NCI-H524 (cell line): ENCODE measurements at places on chromosomes 12 and 14.

DNA sequence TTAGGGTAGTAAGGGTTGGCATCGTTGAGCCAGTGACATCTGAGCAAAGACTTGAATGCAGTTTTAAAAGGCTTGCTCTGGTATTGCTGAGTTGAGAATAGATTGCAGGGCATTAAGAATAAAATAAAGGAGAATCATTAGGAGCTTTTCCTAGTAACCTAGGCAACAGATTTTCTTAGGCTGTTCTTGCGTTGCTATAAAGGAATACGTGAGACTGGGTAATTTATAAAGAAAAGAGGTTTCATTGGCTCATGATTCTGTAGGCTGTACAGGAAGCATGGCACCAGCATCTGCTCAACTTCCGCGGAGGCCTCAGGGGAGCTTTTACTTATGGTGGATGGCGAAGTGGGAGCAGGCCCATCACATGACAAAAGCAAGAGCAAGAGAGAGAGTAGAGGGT is 97.4 kb downstream of the RAD51B start:
- DNase-seq: no peak

DNA sequence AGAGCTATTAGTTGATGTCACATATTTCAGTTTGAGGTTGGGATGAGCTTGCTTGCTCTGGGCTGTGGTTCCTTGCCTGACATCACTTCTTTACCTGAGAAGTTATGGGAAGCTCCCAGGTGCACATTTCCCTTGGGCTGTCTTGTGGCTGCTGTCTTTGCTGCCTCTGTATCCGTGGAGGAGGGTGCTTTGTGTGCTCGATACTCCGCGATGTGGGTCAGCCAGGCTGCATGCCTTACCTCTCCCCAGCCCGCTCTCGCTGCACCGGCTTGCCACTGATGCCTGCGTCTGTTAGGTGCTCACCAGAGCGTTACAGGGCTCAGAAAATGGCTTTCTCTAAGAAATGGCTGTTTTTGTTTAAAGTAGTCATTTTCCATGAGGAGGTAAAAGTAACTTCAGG is 19.6 kb downstream of the PELI2 start:
- DNase-seq: peak; percentile 84

GRCh38 chr14:96631621-96632362 is 129.6 kb downstream of the PAPOLA start:
- no peak for DNase-seq

DNA sequence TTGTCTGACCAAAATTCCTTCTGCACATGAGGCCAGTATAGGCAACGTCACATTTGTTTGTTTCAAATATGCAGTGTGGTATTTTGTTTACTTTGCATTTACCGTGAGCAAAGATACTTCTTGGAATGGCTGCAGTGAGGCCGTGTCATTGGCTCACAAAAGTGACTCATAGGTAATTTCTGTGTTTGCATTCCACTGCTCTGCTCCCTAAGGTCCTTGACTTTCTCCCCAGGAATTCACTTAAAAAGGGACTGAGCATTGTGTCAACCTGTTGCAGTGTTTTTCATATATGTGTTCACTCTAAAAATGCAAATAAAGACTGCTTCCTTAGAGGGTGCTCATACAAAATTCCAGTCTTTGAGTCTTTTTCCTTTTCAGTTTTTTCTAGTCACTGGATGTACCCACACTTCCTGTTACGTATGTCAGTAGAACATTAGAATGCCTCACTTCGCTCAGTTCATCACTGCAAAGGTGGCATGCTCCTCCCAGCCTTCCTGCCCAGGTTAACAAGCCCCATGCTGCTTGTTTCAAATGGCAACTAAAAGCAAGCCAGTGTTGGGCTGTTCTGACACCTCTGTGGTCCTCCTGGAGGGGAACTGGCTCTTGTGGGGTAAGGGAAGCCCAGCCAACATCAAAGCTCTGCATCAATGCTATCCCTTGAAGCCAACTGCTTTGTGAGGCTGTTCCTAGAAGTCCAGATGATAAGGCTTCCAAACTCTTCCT is 9.1 kb downstream of the C12orf76 start:
- DNase-seq: no peak

GRCh38 chr14:61864329-61864898 is 102.2 kb downstream of the SNAPC1 start:
- no peak for DNase-seq

GRCh38 chr12:65667932-65668331 is 156.4 kb upstream of the HMGA2 start:
- no peak for DNase-seq

DNA sequence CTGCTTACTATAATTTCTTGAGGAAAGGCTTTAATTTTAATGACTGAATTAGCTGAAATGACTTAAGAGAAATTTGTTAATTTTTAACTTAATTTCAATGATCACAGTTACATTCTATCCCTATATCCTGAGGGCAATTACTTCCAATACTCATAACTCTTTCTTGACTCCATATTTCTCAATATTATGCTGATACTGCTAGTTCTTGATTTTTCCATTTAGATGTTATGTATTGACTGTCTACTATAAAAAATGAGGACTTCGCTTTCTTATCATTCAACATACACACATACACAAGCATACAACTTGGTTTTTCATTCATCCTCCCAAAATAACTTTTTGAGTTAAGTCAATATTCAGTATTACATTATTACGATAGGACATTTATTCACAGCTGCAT is 176.2 kb downstream of the PHLDA1 start:
- no peak for DNase-seq

- no peak for DNase-seq
Observed at GRCh38 chr12:64085996-64086395, 136.1 kb downstream of the KICS2 start.

DNA sequence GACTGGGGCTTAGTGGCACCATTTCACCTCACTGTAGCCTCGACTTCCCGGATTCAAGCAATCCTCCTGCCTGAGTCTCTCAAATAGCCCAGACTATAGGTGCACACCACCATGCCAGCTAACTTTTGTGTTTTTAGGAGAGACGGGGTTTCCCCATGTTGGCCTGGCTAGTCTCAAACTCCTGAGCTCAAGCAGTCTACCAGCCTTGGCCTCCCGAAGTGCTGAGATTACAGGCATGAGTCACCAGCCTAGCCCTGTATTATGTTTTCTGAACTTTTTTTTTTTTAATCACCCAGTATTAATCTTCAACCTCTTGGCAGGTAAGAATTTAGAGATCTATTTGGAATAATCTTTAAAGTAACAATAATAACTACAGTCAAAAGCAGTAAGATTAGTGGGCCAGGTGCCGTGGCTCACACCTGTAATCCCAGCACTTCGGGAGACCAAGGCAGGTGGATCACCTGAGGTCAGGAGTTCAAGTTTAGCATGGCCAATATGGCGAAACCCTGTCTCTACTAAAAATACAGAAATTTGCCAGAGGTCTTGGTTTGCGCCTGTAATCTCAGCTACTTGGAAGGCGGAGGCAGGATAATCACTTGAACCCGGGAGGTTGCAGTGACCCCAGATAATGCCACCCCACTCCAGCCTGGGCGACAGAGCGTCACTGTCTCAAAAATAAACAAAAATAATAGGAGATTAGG is 8.6 kb downstream of the NANOG start:
- no peak for DNase-seq

- DNase-seq: peak; percentile 73
Observed at GRCh38 chr12:17928708-17929366, 161.2 kb downstream of the RERGL start.

GRCh38 chr12:55729819-55730818 is 1.3 kb upstream of the CD63 start:
- peak; percentile 48 for DNase-seq

DNA sequence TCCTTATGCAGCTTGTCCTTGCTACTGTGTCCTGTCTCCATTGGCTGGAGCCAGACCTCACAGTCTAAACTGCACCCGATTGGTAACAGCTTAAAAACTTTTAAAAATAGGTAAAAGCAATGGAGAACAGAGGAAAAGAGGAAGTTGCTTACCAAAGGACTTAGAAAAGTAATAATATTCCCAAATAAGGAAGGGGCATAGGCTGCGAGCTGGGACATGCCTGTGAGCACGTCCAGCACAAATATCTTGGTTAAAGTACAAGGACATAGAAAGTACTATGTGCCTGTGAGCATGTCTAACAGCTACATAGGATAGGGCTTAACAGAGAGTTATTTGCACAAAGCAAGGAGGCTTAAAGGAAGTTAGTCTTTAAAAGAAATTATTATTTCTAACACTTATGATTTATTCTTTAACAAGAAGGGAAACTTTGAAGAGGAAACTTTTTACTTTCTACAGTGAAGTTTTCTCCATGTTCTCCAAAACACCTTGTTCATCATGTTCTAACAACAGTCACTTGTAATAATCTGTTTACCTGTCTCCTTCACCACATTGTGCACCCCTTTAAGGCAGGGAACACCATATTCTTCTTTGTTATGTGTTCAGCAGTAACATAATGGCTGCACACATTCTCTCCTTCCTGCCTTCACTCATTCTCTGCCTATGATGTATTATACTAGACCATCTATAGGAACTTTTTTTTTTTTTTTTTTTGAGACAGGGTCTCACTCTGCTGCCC is 9.8 kb upstream of the UBE2N start:
- DNase-seq: no peak

DNA sequence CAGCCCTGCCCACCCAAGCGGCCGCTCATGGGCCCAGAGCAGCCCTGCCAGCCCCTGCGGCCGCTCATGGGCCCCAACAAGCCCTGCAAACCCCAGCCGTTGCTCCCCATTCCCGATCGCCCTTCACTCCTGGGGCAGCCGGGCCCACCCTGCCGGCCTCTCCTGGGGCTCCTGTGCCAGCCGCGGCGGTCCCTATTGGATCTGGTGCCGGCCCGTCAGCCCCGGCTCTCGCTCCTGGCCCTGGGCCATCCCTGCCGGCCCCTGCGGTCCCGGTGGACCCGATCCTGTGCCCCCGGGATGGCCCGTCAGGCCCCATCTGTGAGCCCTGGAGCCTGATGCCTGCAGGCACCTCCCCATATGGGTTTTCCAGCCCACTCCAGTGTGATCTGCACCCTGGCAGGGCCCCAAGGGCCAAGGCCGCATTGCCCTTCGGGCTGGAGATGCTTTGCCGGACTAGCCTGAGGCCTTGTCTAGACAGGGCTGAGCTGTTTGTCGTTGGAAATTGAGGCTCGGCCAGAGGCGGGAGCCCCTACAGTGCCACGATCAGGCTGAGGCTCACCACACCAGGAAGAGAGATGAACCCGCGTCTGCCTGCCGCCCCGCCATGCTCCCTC is 20.3 kb downstream of the FBRSL1 start:
- DNase-seq: no peak

DNA sequence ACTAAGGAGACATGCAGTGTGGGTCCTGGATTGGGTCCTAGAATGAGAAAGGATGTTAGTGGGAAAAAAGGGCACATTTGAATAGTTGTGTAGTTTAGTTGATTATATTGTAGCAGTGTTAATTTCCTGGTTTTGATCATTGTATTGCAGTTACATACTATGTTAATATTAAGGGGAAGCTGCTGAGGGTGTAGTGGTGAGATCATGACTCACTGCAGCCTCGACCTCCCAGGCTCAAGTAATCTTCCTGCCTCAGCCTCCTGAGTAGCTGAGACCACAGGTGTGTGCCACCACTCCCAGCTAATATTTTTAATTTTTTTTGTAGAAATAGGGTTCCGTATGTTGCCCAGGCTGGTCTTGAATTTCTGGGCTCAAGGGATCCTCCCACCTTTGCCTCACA is 21.7 kb downstream of the BORCS5 start:
- no peak for DNase-seq

DNA sequence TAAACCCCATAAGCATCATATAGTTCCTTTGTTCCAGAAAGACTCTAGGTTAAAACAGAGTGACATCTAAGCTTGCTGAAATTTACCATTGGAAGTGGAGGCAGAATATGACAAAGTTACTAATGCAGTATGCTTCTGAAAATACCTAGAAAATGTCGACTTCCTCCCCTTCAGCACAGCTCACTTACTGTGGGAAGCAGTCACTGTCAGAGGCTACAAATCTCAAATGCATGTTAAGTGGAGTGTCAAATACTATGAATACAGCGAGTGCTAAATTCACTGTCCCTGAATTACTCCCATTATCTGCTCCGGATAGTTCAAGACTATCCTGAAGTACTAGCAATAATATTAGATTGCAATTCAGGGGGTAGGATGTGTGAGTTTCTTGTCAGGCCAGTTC is 1454.6 kb downstream of the AACS start:
- no peak for DNase-seq

- no peak for DNase-seq
Observed at GRCh38 chr12:38689704-38690103, 215.7 kb downstream of the CPNE8 start.

DNA sequence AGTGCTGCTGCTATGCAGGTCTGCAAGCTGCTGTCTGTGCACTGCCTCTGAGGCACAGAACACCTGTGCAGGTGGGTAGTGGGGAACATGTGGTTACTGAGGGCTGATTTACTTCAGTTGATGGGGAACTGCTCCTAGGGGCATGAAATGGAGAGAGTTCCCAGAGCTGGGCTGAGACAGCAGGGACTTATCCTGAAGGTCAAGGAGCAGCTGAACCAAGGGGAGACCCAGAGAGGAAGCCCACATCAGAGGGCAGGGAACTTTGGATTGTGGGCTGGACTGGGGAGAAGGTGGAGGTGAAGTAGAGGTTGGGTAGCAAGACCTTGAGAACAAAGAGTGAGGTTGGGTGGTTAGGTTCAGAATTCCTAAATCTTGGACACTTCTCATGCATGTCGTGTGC is 311.9 kb downstream of the AACS start:
- no peak for DNase-seq

DNA sequence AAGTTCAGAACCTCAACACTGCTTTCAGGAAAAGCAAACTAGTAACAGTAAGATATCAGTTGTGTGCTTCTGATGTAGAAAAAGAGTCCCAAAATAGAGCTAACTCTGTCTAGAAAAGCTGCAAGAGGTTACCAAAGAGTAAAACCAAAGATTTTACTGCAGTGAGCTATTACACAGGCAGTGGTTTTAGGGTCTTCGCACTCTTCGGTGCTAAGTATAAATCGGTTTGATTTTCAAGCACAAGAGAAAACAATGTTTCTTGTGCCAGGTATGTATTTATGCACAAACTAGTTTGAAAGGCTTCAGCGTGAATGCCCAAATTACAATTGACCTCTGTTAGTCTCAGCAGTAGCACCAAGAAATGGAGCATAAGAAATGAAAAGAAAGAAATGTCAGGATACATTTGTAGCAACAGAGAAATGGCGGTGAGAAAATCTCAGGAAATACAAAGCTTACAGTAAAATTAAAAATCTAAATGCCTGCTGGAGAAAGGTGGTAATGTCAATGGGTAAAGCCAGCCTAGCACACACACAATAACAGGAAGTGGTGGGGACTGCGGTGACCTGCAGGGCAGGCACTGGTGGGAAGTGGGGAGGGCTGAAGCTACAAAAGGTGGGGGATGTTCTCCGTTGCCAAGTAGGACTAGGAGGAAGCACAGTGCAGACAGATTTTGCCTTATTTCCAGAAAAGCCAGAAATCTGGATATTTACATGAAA is 18.0 kb upstream of the DYRK2 start:
- no peak for DNase-seq
